ENCODE measurements at places on chromosomes 6 and 20. TPM values are rescaled to one million over a fixed set of nuclear protein-coding genes. Genes with fewer than 3 reads are reported as not detected.

Gene PGBD1
- 6.7 TPM for total RNA-seq

DNA sequence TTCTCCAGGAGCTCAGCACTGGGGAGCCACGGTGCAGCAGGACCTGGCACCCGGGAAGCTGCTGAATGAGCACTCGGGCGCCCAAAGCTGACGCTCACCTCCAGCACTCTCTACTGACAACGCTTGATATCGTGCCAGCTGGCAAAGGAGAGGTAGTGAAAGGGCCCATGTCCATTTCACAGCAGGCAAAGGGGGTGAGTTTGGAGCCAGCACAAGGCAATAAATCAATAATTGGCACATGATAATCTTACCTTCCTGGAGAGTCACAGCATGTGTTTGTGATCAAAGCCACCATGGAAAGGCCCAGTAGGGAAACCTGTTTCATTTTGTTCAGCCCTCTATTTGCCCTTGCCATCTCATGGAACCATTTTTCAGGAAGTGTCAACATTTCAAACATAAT, 23.3 kb upstream of the SMIM26 start:
- H3K4me1 ChIP-seq: no peaks in the 10 kb centered on the region
- H3K4me3 ChIP-seq: no peak overlapping the region
- peaks cover 10% of the 10 kb centered on the region for H3K36me3 ChIP-seq
- H3K27me3 ChIP-seq: no peaks in the 10 kb centered on the region
- no peak overlapping the region for H3K27ac ChIP-seq

Gene HDGFL1
- not detected for total RNA-seq

- no peak overlapping the region for H3K27ac ChIP-seq
- DNase-seq: no peak
- no peaks in the 10 kb centered on the region for H3K36me3 ChIP-seq
These were observed 1.9 kb downstream of the SLC22A16 start for GRCh38 chr6:110474500-110474899.

DNA sequence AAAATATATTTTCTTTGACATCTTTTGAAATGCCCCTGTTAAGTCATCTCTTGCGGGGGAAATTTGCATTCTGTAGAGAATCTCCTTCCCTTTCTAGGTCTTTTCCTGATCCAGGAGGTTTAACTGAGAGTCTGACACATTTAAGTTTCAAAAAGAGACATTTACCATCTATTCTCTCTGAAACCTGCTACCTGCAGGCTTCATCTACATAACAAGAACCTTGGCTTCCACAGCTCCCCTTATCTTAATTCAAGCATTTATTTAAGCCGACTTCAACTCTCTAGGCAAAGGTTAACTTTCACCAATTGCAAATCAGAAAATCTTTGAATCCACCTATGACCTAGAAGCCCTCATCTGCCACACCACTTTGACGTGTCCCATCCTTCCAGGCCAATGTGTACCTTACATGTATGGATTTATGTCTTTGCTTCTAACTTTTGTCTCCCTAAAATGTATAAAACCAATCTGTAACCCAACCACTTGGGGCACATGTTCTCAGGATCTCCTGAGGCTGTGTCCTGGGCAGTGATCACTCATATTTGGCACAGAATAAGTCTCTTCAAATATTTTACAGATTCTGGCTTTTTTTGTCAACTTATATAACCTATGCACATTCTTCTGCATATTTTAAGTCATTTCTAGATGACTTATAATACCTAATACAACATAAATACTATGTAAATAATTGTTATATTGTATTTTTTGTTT, 666.7 kb downstream of the UTRN start:
- H3K36me3 ChIP-seq: no peaks in the 10 kb centered on the region
- DNase-seq: no peak
- H3K4me1 ChIP-seq: no peaks in the 10 kb centered on the region

- H3K27me3 ChIP-seq: no peaks in the 10 kb centered on the region
- peaks cover 1% of the 10 kb centered on the region for H3K4me1 ChIP-seq
- no peaks in the 10 kb centered on the region for H3K36me3 ChIP-seq
- H3K4me3 ChIP-seq: no peak overlapping the region
- DNase-seq: no peak
These were observed 17.6 kb downstream of the ARID1B start for GRCh38 chr6:156794546-156795354.

- no peak overlapping the region for H3K27ac ChIP-seq
- no peaks in the 10 kb centered on the region for H3K4me1 ChIP-seq
- no peak overlapping the region for H3K4me3 ChIP-seq
- no peak for DNase-seq
- H3K36me3 ChIP-seq: no peaks in the 10 kb centered on the region
- H3K27me3 ChIP-seq: no peaks in the 10 kb centered on the region
These were observed 56.4 kb downstream of the RFX6 start for GRCh38 chr6:116933485-116933884.

DNA sequence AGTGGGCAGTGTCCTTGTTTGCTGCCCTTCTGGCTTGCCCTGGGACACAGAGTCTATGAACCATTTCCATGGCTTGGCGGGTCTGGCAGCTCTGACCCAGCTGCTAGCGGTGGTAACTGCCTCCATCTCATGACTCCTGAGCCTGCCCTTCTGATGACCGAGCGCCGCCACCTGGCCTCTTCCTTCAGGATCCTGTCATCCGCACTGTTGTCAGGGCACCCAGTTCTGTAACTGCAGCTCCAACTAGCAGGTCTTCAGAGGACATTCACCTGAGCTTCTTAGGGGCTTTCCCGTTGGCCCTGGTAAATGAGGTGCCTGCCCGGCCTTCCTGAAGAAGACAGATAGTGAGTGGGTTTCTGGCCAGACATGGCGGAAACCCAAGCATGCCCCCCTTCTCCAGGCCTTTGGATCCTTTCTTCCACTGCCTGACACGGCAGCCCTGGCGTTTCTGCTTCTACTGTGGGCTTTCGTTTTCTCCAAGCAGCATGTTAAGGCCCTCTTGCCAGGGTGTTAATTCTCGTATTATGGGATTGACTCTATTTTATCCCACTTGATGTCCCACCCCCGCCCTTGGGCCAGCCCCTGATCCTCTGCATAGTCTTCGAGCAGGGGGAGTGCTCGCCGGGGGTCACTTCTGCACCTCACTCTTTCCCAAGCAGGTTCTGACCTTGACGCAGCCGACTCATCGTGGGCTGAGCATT, 24.7 kb downstream of the PACSIN1 start:
- no peak overlapping the region for H3K27ac ChIP-seq
- no peak overlapping the region for H3K4me3 ChIP-seq
- H3K27me3 ChIP-seq: no peaks in the 10 kb centered on the region

Gene PTPRK
- total RNA-seq: 50.6 TPM

Gene C4A
- total RNA-seq: 258 TPM

Gene FBXO30
- total RNA-seq: 12.0 TPM

GRCh38 chr6:493840-494239, 102.3 kb downstream of the IRF4 start:
- no peak overlapping the region for H3K4me3 ChIP-seq
- H3K27ac ChIP-seq: no peak overlapping the region
- H3K4me1 ChIP-seq: no peaks in the 10 kb centered on the region

- H3K4me1 ChIP-seq: peaks cover 2% of the 10 kb centered on the region
- H3K36me3 ChIP-seq: no peaks in the 10 kb centered on the region
- no peak for DNase-seq
- no peak overlapping the region for H3K4me3 ChIP-seq
- no peaks in the 10 kb centered on the region for H3K27me3 ChIP-seq
These were observed 32.3 kb upstream of the LGSN start for GRCh38 chr6:63352069-63352543.

Gene OTOR
- total RNA-seq: not detected

GRCh38 chr6:26556263-26557070, 18.3 kb downstream of the HMGN4 start:
- no peaks in the 10 kb centered on the region for H3K36me3 ChIP-seq
- no peak for DNase-seq
- peaks cover 4% of the 10 kb centered on the region for H3K4me1 ChIP-seq
- no peak overlapping the region for H3K4me3 ChIP-seq
- no peaks in the 10 kb centered on the region for H3K27me3 ChIP-seq

GRCh38 chr20:47988676-47989075, 203.4 kb upstream of the SULF2 start:
- no peaks in the 10 kb centered on the region for H3K4me1 ChIP-seq
- no peak overlapping the region for H3K4me3 ChIP-seq
- DNase-seq: no peak
- no peaks in the 10 kb centered on the region for H3K27me3 ChIP-seq
- H3K36me3 ChIP-seq: no peaks in the 10 kb centered on the region
- H3K27ac ChIP-seq: no peak overlapping the region

- peaks cover 11% of the 10 kb centered on the region for H3K36me3 ChIP-seq
- H3K4me1 ChIP-seq: no peaks in the 10 kb centered on the region
- no peak overlapping the region for H3K4me3 ChIP-seq
- no peaks in the 10 kb centered on the region for H3K27me3 ChIP-seq
- no peak for DNase-seq
These were observed 1.6 kb upstream of the PSMB8 start for GRCh38 chr6:32845384-32845884.

Gene FBXO9
- total RNA-seq: 112 TPM

DNA sequence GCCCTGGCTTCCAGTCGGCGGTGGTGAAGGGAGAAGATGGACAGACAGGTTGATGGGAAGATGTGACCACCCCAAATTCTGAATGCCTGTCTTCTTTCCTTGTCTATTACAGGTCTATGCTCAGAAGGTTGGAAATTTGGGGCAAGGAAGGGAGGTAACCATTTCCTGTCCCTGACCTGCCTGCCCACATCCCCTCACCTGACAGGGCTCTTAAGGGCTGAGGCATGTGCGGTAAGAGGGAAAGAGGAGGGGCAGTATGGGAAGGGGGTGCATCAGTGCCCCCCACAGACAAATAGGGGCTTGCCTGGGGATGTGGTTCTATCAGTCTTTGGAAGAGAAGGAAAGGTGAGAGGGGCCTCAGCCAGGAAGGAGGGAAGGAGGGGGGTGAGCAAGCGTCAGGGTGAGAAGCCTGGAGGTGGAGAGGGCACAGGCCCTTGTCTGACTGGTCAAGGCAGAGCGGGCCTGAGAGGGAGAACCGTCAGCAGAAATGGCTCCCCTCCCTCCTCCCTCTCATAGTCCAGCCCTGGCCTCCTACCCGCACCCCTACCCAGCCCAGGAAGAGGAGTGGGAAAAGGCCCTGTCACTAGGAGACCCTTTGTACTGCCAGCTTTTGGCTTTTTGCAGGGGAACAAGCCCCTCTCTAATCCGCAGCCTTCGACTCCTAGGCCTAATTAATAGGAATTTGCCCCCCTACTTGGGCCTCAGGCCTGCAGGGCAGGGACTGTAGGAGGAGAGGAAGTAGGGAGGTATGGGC, 104.4 kb upstream of the FOXP4 start:
- no peak overlapping the region for H3K4me3 ChIP-seq
- no peaks in the 10 kb centered on the region for H3K4me1 ChIP-seq
- no peak for DNase-seq

GRCh38 chr20:19995220-19995863, 21.8 kb upstream of the NAA20 start:
- no peak overlapping the region for H3K27ac ChIP-seq
- no peak for DNase-seq
- H3K4me3 ChIP-seq: no peak overlapping the region

Gene ZBTB9
- 4.2 TPM for total RNA-seq

- DNase-seq: no peak
- no peaks in the 10 kb centered on the region for H3K27me3 ChIP-seq
- no peaks in the 10 kb centered on the region for H3K4me1 ChIP-seq
These were observed 20.6 kb downstream of the EPM2A start for GRCh38 chr6:145714731-145715130.

DNA sequence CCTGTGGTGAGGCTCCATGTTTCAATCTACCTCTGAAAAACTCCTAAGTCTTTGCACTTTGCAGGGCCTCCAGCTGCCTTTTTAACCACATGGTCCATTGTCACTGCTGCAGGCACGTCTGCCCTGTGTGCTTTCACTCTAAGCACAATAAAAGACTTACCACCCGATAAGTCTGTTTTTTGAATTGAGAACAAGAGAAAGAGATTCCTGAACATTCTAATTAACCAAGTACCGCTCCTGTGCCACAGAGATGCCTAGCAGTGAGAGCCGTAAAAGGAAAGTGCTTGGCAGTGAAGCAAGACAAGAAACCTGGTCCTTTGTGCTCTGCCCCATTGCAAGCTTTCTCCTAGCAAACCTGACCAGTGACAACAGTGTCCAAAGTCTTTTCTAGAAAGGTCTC, 487.6 kb upstream of the FLRT3 start:
- no peak for DNase-seq
- H3K36me3 ChIP-seq: no peaks in the 10 kb centered on the region
- no peak overlapping the region for H3K27ac ChIP-seq
- no peaks in the 10 kb centered on the region for H3K4me1 ChIP-seq

- H3K36me3 ChIP-seq: no peaks in the 10 kb centered on the region
- H3K27ac ChIP-seq: no peak overlapping the region
- no peak for DNase-seq
These were observed 277.0 kb upstream of the TBX18 start for GRCh38 chr6:85041376-85041775.

DNA sequence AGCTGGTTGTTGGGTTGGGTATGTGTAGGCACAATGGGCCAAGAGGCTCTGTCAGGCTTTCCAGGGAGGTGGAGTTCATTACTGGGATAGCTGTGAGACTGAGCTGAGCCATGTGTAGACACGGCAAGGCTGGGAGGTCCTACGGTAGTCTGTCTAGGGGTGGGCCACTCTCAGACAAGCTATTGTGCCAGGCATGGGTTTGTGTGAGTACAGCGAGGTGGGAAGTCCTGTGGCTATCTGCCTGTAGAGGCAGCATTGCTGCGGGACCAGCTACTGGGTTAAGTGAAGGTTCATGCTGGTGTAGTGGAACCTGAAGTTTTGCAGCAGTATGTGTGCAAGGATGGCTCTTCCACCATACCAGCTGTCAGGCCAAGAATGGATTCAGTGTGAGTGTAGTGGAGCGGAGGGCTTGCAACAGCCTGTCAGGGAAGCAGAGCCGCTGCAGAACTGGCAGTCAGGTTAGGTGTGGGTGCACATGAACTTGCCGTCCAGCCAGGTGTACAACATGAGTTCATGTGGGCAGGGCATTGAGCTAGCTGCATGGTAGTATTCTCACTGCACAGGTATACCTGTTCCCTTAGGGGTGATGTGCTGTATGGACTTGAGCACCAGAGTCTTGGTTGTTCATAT, 78.0 kb upstream of the CENPW start:
- H3K36me3 ChIP-seq: no peaks in the 10 kb centered on the region
- H3K27me3 ChIP-seq: no peaks in the 10 kb centered on the region
- H3K27ac ChIP-seq: no peak overlapping the region
- no peak for DNase-seq
- H3K4me3 ChIP-seq: no peak overlapping the region

DNA sequence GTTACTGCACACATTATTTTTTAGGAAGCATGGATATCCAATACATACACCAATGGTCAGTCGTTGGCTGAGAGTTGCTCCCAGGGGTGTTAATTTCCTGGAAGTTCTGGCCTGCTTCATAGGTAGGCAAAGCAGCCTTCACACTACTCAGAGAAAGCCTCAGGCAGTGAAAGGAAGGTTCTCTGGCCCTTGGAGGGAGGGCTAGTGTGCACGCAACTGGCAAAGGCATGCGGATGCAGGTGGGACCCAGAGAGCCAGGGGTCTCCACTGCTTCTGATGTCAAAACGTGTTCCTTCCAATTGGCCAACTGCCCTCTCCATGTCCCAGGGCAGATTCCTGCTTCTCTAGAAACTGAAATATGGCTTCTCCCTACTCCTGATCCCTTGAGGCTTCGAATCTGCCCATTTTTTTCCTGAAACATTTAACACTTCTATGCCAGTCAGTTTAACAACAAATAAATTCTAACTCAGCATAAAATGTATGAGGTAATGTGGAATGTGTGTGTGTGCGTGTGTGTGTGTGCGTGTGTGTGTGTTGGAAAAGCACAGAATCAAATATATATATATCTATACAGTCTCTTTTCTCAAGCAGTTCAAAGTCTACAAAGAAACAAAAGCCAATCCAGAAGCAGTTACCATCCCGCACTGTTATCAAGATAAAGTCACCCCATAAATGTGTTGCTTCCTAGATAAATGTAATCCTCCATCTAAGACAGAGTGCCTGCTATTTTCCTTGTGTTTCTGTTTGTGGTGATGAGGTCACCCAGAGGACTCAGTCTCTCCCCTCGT, 94.0 kb upstream of the HIVEP1 start:
- no peaks in the 10 kb centered on the region for H3K4me1 ChIP-seq
- H3K36me3 ChIP-seq: no peaks in the 10 kb centered on the region
- DNase-seq: no peak
- no peaks in the 10 kb centered on the region for H3K27me3 ChIP-seq

All from aorta (tissue), 5 donors.